ENCODE measurements at places on chromosomes 13 and 19. TPM values are rescaled to one million over a fixed set of nuclear protein-coding genes. Genes with fewer than 3 reads are reported as not detected.

The PTGIR gene
- total RNA-seq = 0.24 TPM

The ZNF850 gene
- total RNA-seq = 47.2 TPM

DNA sequence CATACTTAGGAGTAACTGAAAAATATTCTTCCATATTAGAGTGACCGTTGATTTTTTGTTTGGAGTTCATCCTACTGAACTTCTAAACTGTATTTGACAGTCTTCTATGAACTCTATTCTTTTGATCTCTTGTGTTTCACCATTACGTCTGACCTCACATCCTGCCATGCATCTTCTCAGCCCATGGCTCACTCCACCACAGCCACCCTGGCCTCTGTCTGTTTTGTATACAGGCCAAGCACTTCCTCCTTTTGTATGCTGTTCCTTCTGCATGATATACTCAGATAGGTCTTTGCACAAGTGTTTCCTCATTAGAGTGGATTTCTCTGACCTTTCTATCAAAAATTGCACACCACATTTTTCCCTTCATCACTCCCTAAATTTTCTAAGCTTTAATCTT lies 119.9 kb downstream of the MAB21L1 start:
- no peak overlapping the region for H3K4me3 ChIP-seq
- no peaks in the 10 kb centered on the region for H3K27me3 ChIP-seq
- H3K36me3 ChIP-seq = no peaks in the 10 kb centered on the region
- DNase-seq = no peak
- no peaks in the 10 kb centered on the region for H3K4me1 ChIP-seq
- H3K27ac ChIP-seq = no peak overlapping the region

- no peaks in the 10 kb centered on the region for H3K4me1 ChIP-seq
- no peak overlapping the region for H3K27ac ChIP-seq
- H3K4me3 ChIP-seq = no peak overlapping the region
- H3K36me3 ChIP-seq = no peaks in the 10 kb centered on the region
These were observed 186.9 kb upstream of the OBI1 start for GRCh38 chr13:78845656-78846365.

- H3K4me3 ChIP-seq = no peak overlapping the region
- H3K4me1 ChIP-seq = peaks cover 17% of the 10 kb centered on the region
- DNase-seq = peak; percentile 29
- H3K27ac ChIP-seq = no peak overlapping the region
- H3K27me3 ChIP-seq = no peaks in the 10 kb centered on the region
- peaks cover 13% of the 10 kb centered on the region for H3K36me3 ChIP-seq
These were observed 1.0 kb downstream of the GRIK5 start for GRCh38 chr19:42068756-42069571.

DNA sequence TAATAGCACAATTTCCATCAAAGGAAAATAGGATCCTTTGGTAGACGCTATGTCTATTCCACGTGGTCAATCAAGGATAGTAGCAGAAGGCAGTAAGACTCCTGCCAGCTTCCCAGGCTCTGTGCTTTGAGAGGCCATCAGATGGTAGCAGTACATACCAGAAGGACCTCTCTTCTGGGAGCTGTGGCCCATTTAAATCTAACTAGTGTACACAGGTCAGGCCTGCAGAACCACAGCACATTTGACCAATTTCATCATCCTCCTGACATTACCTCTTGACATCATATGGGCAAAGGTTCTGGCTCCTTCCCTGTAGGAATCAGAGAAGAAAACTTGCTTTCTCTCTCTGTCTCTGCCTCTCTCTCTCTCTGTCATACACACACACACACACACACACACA lies 229.6 kb upstream of the HTR2A start:
- H3K27me3 ChIP-seq = no peaks in the 10 kb centered on the region
- no peak for DNase-seq
- H3K27ac ChIP-seq = no peak overlapping the region
- H3K4me1 ChIP-seq = peaks cover 2% of the 10 kb centered on the region
- no peaks in the 10 kb centered on the region for H3K36me3 ChIP-seq
- H3K4me3 ChIP-seq = no peak overlapping the region

GRCh38 chr13:29849071-29849631 lies 1.3 kb downstream of the UBL3 start:
- DNase-seq = no peak
- H3K4me3 ChIP-seq = peak overlapping the region; percentile 91
- peaks cover 36% of the 10 kb centered on the region for H3K4me1 ChIP-seq
- H3K27me3 ChIP-seq = no peaks in the 10 kb centered on the region

Data from WTC11 (cell line).